Activated CD4-positive, alpha-beta T cell treated with anti-CD3 and anti-CD28 coated beads, Interleukin-2, Interleukin-6, amounts not matched to agents 100 ng/mL and 50 ng/mL, durations not matched to agents 16 hours and 8 hours (primary cell): ENCODE measurements at places on chromosomes 16 and 17.

DNA sequence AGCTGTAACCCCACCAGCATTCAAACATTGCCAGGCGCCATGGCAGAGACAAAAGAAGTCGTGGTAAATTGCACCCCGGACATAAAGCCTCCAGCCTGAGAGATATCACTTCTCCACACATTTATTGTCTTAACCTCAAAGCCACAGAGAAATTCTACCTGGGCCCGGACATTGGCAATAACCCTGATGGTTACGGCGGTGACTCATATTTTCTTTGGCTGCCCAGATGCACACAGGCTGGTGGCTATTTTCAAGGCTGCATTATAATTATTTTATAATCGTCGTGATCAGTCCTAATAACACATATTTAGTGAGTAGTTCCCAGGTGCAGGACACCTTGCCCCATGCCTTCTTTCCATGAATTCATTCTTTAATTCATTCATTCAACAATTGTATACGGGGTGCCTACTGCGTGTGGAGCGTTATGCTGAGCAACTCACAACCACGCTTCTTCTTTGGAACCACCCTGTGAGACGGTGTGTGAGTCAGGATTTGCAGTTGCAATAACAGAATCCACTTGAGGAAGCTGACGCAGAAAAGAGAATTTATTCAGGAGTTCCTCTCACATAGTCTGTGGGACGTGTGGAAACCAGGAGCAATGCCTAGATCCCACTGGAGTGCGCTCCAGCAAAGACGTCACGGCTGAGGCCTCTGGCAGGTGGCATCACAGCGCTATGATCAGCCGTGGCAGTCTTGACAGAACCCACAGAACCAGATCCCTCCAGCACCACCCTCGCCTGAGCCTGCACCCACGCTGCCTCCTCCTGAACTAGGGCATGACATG is 245.7 kb downstream of the FOXL1 start:
- DNase-seq: no peak

GRCh38 chr16:73199214-73199613 is 151.3 kb upstream of the ZFHX3 start:
- no peak for DNase-seq

DNA sequence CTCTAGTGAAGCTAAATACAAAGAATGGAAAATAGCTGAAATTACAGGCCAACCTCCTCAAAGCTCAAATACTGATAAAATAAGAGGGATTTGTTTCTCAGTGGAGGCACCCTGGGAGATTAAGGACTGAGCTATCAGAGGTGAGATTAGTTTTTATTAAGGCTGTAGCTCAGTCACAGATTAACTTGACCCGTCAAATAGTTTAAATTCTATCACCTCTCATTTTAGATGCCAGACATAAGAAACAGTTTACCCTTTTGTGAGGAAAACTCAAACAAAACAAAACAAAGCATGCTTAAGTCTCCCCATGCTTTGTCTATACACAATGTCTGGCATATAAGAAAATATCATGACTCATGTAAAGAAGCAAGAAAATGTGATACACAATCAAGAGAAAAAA is 208.3 kb upstream of the PMFBP1 start:
- no peak for DNase-seq

DNA sequence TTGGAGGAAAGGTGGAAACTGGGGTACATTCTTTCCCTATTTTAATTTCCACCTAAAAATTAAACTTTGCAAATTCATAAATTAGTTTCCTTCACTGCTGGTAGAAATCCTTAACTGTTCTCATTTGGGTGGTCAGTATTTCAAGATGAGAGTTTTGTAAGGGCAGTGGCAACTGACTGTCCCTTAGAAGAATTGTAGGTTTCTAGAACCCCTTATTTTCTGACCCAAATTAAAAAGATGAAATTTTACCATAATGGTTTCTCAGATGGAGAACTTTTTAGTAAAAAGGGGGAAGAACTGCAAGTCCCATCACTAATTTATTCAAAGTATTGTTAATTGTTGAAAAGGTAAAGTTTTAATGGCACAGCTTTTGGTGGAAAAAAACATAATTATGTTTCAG is 5.6 kb downstream of the IGF2BP1 start:
- no peak for DNase-seq

- no peak for DNase-seq
Measured at GRCh38 chr16:85222155-85222863, 110.0 kb upstream of the CIBAR2 start.

DNA sequence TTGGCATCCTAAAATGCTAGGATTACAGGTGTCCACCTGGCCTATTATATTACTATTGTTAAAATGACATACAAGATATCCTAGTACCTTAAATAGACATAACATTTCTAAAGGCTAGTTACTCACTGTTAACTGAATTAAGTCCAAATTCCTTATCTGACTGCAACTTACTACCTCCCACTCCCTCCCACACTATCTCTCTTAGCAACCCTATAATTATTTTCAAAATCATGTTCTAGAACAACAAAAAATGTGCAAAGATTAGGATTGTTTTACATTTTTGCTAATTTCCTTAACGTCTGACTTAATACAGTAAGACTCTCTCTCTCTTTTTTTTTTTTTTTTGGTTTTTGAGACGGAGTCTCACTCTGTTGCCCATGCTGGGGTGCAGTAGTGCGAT is 2.2 kb upstream of the ATF7IP2 start:
- DNase-seq: no peak

DNA sequence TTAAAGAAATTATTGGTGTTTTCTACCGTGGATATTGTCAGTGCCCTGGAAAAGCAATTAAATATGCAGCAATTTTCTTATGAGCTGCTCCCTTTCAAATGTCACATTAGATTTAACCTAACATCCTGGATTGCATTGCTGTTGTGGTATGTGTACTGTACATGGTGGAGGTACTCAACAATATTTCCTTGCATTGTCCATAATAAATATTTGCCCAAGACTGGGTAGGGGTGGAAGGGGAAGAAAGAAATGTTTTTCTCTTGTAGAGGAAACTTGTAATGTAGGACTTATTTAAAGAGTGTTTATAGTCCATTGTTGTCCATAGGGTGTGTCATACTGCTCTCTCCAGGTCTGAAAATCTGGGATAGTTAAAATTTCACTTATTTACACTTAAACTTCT is 346.2 kb upstream of the TBX2 start:
- DNase-seq: no peak

DNA sequence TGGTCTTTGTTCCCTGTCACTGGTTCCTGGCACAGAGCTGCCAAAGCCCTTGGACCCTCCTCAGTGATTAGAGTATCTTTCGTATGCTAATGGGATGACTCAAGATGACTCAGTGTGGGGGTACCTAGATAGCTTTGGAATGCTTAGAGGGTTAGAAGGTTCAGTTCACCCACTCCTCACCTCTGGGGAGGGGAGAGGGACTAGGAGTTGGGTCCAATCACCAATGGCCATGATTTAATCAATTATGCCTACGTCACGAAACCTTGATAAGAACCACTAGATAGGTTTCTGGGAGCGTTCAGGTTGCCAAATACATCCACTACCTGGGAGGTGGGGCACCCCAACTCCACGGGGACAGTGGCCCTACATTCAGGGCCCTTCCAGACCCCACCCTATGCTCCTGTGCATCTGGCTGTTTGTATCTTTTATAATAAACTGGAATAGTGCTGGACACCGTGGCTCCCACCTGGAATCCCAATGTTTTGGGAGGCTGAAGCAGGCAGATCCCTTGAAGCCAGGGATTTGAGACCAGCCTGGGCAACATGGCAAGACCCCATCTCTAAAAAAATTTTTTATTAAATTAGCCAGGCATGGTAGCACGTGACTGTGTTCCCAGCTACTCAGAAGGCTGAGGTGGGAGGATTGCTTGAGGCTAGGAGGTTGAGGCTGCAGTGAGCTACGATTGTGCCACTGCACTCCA is 29.2 kb upstream of the LITAF start:
- no peak for DNase-seq

GRCh38 chr16:87288753-87289362 is 28.3 kb downstream of the C16orf95 start:
- DNase-seq: no peak

DNA sequence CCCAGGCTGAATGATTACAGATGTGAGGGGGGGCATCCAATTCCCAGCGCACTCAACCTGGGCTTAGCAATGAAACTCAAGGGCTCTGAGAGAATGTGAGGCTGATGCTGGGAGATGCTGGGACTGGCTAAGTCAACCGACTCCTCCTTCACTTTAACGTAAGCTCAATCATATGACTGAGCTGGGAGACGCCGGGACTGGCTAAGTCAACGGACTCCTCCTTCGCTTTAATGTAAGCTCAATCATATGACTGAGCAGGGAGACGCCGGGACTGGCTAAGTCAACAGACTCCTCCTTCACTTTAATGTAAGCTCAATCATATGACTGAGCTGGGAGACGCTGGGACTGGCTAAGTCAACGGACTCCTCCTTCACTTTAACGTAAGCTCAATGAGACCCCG is 179.4 kb downstream of the VPS53 start:
- no peak for DNase-seq

DNA sequence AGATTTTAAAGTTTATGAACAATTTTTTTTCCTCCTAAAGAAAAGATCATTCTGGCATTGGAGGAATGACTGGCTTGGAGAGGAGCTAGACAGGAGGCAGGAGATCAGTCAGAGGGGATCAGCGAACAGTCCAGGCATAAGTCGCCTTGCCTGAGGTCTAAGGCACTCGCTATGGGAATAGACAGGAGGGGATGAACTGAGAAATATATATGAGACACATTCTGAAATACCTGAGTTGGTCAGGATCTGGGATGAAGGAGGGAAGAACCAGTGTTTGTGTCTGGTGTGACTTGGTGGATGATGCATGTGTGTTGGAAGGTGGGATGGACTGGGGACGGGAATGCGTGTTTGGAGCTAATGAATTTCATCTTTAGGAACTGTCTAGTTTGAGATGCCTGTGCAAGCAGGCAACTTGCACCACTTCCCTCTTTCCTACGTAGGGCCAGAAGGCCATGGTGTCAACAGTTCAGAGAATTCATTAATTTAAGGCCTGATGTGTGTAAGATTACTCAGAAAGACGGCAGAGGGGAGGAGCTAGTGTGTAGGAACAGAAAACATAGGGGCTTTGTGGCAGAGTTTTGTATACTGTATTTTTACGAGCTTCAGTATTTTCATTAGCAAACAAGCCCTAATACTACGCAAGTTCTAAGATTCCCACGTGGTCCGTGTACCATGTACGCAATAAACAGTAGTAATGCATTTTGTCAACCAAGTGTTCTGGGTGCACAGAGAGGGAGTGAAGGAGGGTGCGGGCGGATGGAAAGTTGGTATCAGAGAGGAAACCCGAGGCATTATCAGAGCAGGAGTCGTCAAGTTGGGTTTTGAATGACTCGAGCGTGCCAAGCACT is 825 bp downstream of the HEATR6 start:
- peak; percentile 36 for DNase-seq

GRCh38 chr17:60006160-60006559 is 41.6 kb upstream of the RNFT1 start:
- no peak for DNase-seq

GRCh38 chr17:51733166-51733565 is 425.3 kb downstream of the CA10 start:
- no peak for DNase-seq

DNA sequence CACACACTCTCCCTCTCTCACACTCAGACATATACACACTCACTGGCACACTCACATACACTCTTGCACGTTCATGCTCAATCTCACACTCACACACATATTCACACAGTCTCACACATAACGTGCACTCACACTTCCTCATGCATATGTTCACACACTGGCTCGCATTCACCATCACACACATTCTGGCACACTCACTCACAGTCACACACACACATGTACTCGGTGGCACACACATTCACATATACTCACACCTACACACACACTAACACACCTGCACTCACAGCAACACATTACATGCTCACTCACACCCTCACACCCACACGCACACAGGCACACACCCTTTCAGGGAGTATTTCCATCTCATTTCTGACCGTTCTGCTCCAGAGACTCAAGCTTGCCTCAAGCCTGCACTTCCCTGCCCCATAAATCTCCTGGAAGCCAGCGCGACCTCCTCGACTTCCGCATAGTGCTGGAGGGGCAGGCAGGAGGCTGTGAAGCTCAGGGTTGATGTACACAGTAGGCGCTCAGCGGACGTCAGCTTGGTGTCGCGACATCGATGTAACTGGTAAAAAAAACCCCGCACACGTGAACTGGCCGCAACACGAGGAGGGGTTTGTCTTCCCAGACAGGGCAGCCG is 66.7 kb upstream of the FOXF1 start:
- no peak for DNase-seq

DNA sequence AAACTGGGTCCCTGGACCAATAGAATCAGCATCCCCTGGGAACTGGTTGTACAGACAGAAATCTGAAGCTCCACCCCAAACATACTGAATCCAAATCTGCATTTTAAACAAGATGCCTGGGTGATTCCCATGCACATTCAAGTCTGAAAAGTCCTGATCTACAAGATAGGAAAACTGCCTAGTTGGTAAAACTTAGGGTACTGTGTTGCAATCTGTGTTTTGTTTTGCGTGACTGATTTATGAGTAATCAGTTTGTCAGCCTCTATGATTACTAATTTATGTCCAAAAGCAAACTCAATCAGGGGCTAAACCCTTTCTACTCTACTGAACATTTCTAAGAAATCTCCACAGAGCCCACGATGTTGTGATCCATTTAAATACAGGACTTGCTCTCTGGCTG is 103.8 kb downstream of the YPEL2 start:
- peak; percentile 87 for DNase-seq

DNA sequence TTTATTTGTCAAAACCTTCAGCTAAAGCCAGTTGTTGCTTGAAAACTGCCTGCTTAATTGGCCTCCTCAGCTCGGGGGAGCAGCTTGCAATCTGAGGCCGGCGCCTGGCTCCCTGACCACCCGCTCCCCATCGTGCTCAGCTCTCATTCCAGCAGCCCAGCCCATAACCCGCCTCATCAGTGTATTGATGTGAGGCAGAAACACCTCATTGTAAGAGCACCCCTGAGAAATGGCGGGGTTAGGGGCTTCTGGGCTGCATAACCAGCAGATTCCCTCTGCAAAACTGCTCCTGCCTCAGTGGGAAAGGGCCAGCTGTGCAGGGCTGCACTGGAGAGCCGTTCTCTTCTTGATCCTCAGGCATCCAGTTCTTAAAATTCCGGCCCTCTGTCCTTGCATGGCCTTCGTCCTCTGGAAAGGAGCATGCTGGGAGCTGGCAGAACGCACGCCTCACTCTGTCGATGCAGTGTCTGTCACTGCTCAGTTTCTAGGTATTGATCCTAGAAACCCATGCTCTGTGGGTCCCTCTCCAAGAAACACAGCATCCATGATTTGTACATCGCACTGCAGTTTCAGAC is 113.8 kb upstream of the CHMP6 start:
- no peak for DNase-seq
